Stimulated activated CD4-positive, alpha-beta T cell treated with anti-CD3 and anti-CD28 coated beads, Interleukin-4, amount 100 ng/mL, for 48 hours (primary cell): ENCODE measurements at places on chromosomes 11 and 22.

DNA sequence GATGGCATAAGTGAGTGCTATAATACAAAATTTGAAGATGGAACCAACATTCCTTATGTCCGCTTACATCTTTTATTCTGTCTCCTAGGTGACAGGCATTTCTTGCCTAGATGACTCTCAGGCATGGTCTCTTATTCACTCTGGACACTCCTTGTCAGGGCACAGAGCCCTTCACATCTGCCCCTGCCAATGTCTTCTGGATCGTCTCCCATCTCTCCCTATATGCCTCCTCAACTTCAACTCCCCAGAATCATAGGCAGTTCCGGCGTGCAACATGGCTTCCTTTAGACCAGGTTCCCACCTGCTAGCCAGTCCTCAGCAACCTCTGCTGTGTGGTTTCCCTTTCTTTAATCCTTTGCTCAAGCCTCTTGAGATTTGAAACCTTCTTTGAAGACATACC is 300.9 kb downstream of the TENM4 start:
- no peak for DNase-seq

DNA sequence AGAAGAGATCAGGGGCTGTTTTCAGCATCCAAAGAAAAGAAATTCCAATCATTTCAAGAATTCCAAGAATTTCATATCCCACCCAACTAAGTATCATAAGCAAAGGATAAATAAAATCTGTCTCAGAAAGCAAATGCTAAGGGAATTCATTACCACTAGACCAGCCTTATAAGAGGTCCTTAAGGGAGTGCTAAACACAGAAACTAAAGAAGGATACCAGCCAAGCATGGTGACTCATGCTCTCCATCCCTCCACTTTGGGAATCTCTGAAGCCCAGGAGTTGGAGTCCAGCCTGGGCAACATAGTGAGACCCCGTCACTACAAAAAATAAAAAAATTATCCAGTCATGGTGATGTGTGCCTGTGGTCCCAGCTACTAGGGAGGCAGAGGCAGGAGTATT is 17.8 kb downstream of the FADD start:
- DNase-seq = no peak

- DNase-seq = no peak
Measured at GRCh38 chr11:3944198-3944597, 88.7 kb downstream of the STIM1 start.

DNA sequence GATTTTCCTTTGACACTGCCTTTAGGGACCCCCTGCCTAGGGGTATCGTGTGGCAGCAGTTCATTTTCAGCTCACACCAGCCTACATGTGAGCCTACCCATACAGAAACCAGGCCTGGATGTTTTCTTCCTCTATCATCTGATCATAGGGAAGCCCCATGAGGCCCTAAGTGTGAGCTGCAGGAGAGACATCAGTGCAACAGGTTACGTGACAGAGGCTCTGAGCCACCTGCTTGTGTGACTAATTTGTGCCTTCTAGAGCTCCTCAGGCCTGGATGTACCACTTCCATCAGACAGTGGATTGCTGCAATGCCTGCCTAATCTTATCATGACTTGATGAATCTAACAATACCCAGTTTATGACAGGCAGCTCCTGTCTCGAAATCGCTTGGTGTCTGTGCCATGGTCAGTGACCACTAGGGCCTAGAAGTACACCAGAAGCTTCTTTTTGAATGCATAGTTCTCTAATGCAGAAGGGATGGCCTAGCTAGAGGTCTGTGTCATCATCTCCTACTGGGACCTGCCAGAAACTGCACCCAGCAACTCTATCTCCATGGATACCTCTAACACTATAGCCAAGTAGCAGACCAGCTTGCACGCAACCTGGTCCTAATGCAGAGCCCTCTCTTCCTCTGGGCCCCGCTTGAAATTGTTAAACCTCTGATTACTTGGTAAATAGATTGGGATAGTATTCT is 109.7 kb upstream of the CLPB start:
- DNase-seq = no peak

GRCh38 chr22:42939941-42940653 is 74.9 kb downstream of the PACSIN2 start:
- no peak for DNase-seq

DNA sequence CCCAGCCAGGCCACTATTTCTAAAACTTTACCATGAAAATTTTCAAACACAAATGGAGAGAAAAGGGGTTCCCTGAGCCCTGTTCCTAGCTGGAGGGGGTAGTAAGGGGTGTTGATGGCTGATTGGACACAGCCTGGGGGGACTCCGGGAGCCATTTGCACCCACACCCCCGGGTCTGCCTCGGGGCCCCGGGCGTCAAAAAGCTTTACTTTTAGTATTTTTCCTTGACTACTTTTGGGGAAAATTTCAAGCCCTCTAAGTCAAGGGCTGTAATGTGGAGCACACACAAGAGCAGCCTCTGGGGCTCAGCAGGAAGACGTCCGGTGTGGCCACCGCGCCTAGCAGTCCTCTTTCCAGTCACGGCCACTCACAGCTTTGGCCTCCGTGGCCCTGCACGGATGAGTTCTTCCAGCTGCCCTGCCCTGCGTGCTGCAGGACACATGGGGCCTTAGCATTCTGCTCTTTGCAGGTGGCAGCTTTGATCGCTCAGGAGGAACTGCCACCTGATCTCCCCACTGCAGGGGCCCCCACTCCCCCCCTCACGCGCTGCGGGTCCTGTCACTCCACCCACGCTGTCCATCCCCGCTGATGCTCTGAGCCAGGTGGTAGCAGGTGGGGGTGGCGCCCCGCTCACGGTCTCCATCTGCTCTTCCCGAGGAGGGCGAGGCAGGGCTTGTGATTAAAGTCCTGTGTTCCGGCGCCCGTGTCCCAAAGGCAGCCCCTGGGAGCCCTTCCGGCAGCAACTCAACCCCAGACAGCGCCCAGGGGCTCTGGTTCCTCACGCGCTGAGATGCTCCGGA is 14.4 kb downstream of the RNH1 start:
- DNase-seq = no peak

GRCh38 chr11:94558468-94558867 is 8.7 kb upstream of the PIWIL4 start:
- no peak for DNase-seq

GRCh38 chr11:11848891-11849746 is 7.3 kb downstream of the USP47 start:
- DNase-seq = peak; percentile 51

DNA sequence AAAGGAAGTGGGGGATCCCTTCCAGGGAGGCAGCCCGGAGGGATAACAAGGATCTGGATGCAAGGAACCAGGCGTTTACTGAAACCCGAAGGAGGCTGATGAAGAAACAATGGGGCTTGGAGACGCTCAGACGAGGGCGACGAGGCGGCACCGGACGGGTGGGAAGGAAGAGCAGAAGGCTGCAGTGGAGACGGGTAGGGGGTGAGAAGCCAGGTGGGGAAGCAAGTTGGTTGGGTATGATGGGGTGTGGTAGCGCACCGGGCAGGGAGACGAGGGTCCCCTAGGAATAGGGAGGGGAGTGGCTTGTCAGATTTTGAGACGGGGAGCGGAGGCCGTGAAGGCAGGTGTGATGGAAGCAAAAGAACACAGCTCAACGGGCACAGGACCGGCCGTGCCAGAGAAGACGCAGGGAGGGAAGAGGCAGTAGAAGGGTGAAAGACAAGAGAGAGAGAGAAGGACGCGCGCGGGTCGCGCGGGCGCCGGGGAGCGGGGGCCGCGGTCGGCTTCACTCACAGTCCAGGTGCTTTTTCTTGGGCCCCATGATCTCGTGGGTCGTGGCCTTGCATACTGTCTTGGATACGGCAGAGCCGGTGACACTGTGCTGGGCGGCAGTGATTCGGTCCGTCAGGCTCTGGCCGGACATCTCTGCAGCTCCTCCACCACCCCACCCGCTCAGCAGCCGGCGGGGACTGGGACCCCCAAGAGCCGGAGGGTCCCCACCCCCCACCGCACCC is 579 bp downstream of the PICALM start:
- no peak for DNase-seq

DNA sequence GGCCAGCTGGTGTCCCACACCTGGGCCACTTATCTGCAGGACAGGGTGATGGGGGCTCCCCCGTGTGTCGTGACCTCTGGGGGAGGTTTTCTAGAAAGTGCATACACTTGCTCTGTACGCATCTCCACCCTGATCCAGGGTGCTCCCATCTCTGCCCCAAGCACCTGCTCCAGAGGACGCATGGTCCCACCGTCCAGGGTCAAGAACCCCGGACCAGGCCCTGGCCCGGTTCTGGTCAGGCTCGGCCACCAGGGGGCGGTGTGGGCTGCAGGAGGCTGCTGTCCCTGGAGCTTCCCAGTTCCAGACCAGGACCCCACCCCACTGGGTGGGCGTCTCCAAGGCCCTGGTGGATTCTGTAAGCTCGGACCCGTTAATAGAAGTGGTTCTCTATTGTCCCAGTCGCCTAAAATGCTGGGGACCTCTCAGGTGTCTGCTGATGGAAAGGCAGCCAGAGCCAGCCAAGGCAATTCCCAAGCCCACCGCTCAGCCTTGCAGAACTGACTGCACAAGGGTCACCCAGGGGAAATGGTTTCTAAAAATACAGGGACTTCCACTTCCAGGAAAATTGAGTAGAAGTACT is 34.7 kb upstream of the SEPTIN5 start:
- DNase-seq = peak; percentile 51

DNA sequence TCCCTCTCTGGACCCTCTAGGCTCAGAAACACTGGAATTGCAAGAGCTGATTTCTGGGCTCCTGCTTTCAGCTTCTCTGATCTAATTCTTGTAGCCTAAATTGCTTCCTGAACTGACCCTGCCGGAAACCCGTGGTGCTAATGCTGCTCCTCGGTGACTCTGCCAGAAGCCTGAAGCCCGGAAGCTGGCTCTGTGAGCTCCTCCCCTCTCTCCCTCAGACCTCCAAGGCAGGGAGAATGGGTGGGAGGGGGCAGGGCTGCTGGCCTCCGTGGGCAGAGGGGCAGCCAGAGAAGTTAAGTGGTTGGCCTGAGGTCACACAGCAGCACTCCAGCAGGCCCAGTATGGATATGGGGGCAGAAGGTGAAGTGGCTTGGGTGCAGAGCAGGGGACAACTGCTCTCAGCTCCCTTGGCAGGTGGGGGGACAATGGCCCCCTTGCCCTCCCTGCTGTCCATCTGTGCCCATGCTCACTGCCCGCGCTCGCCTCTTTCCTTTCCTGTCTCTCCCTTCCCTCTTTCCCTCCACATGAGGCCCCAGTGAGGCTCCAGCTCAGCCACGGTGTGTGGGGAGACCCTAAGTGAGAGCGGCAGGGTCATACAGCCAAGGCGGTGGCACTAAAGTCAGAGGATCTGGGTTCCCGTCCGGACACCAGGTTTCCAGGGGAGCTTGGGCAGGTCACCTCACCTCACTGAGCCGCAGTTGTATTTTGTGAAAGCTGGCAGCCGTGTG is 16.2 kb downstream of the CAPN5 start:
- peak; percentile 28 for DNase-seq

- no peak for DNase-seq
Measured at GRCh38 chr11:134557571-134558257, 145.7 kb upstream of the B3GAT1 start.

DNA sequence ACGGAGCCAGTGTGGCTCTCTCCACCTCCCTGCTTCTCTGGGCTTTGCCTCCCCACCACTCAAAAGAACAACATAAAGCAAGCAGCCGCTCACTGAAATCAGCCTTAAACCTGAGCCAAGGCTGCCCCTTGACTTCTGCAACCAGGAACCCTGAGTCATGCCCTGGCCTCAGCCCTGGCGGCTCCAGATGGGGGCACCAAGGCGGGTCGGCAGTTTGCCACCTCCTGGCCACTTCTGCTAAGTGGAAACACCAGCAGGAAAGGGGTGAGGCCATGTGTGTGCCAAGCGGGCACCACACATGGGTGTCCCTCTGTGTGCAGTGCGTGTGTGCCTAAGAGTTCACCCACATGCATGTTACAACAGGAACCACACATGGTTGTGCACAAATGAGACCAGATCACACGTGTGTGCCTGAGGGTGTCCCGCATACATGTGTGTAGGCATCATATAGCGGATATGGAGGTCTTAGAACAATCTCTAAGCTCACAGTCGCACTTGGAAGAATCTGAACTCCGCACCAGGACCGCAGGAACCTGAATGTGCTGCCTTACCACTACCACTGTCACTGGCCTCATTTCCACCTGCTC is 221.2 kb downstream of the MN1 start:
- no peak for DNase-seq

GRCh38 chr22:22073769-22074561 is 91.4 kb upstream of the TOP3B start:
- DNase-seq = no peak

DNA sequence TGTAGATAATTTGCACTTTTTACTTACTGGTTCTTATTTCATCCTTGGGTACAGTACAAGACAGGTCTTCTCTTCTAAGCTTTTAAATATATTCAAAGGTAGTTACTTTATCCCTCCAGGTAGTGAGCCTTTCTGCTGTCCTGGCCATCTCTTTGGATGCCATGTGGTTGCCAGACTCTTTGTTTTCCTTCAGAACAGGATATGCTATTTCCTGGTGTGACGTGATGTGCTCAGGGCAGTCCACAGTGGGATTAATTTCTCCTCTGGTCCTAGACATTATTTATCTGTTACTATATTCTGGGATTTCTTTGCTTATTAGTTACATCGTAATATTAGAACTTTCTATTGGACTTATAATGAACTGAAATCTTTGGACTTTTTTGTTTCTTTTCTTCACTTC is 63.7 kb downstream of the PPP6R3 start:
- no peak for DNase-seq

- DNase-seq = peak; percentile 72
Measured at GRCh38 chr22:46798366-46799350, 36.2 kb downstream of the TBC1D22A start.

- no peak for DNase-seq
Measured at GRCh38 chr11:116544721-116545120, 228.1 kb downstream of the BUD13 start.

DNA sequence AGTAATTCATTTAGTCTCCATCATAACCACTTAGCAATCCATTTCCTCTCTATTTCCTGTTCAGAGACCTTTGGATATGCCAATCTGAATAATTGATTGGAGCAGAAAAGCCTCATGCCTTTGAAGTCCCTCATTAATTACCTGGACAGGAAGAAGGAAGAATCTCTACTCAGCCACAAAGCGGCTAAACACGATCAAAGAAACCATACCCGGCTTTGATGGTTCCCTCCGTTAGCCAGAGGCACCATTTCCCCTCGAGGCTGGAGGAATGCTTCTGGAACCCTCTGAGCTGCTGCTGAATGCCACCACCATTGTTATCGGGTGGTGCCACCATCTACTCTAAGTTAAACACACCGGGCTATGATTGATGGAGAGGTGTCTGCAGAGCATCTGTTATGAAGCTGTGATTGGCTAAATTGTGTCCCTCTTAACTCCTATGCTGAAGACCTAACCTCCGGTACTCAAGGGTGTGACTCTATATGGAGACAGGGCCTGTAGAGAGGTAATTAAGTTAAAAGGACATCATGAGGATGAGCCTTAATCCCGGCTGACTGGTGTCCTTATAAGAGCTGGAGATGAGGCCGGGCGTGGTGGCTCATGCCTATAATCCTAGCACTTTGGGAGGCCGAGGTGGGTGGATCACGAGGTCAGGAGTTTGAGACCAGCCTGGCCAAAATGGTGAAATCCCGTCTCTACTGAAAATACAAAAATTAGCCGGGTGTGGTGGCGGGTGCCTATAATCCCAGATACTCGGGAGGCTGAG is 168.6 kb downstream of the CTTN start:
- no peak for DNase-seq

- no peak for DNase-seq
Measured at GRCh38 chr11:26045082-26045481, 286.8 kb upstream of the ANO3 start.
